ENCODE measurements at places on chromosomes 7 and 10. TPM values are rescaled to one million over a fixed set of nuclear protein-coding genes. Genes with fewer than 3 reads are reported as not detected.

Gene ELOVL3
- not detected for total RNA-seq

Gene FAM25C
- total RNA-seq: not detected

Gene SPDYE9
- total RNA-seq: not detected

Gene SEMA3A
- 1.7 TPM for total RNA-seq

Gene CDC14C
- not detected for total RNA-seq

Gene SLC39A12
- not detected for total RNA-seq
